ENCODE measurements at places on chromosomes 3 and 15. TPM values are rescaled to one million over a fixed set of nuclear protein-coding genes. Genes with fewer than 3 reads are reported as not detected.

PRR23B gene
- not detected for polyA plus RNA-seq

- no peak for DNase-seq
Observed at GRCh38 chr3:174376346-174376745, 482.8 kb upstream of the NAALADL2 start.

DNA sequence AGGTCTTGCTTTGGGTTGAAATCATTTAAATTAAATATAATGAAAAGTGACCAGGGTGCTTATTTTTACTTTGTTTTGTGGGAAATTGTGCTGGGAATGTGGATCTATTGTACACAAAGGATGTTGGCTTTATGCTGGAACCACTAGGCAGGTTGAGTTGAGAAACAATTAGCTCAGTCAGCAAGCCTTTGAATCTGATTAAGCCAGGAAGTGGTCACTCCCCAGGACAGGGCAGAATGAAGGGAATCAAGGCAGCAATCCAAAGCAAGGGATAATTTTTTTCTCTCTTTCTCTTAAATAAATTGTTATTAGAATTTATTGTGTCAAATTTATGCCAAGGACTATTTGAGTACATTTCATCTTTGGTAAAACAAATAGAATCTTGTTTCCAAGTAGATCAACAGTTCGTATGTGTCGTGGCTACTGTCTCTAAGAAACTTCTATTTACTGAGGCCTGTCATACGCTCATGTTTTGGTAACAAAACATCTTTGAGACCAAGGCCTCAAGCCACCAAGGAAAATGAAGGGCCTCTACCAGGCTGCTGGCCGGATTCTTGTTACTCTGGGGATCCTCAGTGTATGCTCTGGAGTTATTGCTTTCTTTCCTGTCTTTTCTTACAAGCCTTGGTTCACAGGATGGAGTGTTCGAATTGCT is at the start of gene TMEM212:
Gene TMEM212, plus strand, starts transcription at position 486 of the 655 bp plus-strand sequence. Its CDS starts 35 bp downstream, at position 521.
- DNase-seq: no peak

DNA sequence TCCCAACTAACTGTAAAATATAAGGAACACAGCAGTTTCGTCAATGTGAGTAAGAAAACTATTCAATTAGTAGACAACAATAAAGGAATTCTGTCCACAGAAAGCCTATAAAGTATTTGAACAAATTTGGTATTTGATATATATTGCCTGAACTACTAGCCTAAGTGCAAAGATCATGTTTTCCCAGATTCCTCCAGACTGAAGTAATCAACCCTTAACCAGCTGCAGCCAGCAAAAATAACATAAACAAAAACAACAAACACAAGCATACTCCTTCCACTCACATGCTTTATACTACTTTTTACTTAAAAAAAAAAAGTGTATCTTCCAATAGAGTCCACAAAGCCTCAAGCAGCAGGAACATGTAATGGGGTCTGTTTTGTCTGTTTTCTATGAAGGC is 24.1 kb downstream of the PGBD4 start:
- DNase-seq: no peak

ELL3 gene
- 3.3 TPM for polyA plus RNA-seq

- DNase-seq: no peak
Observed at GRCh38 chr3:56742887-56743286, 58.9 kb downstream of the ARHGEF3 start.

Measured in hindlimb muscle (tissue), 1 donor.